Activated CD4-positive, alpha-beta memory T cell treated with anti-CD3 and anti-CD28 coated beads for 36 hours (primary cell): ENCODE measurements at places on chromosomes 1 and 21.

- no peak for DNase-seq
These were observed 977.9 kb downstream of the ADGRL2 start for GRCh38 chr1:82778612-82779011.

- no peak for DNase-seq
These were observed 39.5 kb downstream of the LCA5L start for GRCh38 chr21:39406065-39406464.

- no peak for DNase-seq
These were observed 91.3 kb downstream of the ZSCAN20 start for GRCh38 chr1:33563699-33564098.

DNA sequence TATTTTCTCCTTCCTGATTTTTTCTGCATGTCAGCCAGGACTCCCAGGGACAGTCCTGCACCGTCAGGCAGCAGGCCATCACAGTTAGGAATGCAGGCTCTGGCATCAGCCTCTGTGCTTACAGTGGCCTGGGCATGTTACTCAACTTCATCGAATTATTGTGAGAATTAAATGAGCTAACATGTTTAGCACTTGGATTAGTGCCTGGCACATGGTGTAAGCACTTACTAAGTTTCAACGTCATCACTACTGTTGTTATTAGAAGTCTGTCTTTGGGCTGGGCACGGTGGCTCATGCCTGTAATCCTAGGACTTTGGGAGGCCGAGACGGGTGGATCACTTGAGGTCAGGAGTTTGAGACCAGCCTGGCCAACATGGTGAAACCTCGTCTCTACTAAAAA lies 45.1 kb downstream of the SCCPDH start:
- no peak for DNase-seq

- peak; percentile 13 for DNase-seq
These were observed 144.3 kb downstream of the DNM3 start for GRCh38 chr1:171985639-171986038.

DNA sequence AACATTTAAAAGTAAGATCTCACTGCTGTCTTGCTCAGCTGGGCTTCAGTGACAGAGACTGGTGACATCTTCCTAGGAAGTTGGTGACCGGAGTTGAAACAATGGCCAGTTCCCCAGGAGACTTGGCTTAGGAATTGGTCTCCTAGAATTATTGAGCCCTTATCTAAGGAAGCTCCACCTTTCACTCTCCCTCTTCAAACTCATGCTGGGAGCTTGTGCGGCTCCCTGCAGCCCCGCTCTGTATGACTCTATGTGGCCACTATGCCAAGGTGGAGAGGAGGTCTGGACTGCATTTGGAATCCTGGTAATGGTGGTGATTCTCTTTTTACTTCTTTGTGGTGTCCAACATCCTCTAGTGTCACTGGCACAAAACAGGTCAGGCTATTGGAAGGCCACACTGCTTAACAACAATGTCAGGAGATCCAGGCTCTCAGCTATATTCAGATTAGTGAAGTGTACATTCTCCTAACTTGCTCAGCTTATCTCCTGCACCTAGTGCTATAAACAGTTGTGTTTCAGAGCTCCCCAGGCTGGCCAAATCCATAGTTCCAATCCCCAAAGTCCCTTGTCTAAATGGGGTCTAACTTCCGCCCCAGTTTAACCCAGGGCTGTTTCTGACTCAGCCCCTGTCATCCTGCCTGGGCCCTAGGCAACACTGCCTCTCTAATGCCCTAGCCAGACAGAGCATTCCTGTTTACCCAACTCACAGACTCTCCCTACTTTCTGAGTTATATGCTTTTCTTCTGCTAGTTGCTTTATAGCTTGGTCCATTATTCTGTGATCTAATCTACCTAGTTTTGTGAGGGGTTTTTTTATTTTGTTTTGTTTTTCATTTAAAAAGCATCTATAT lies 18.3 kb downstream of the ATP2B4 start:
- no peak for DNase-seq

GRCh38 chr1:10467078-10467477 lies 5.3 kb downstream of the DFFA start:
- no peak for DNase-seq

- no peak for DNase-seq
These were observed 68.9 kb upstream of the TSPAN2 start for GRCh38 chr1:115158181-115158580.

- no peak for DNase-seq
These were observed 198.7 kb downstream of the KCNJ6 start for GRCh38 chr21:37717534-37717933.

DNA sequence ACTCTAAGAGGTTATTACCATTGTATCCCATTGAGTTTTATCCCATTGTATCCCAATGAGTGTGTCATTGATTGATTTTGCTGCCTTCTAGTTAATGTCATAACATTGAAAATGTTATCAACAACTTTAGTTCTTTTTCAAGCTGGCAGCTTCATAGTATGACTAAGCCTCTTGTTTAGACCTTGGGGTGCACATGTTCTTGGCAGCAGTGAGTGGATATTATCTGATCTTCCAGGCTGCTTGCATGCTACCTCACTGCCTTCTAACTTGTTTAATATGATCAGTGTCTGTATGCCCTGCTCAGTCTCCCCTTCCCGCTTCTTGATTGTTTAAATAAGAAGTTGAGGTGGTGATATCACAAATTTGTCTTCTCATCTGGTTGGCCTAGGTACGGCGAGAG lies 24.6 kb downstream of the NTPCR start:
- no peak for DNase-seq

GRCh38 chr1:21677168-21677567 lies 8.0 kb upstream of the RAP1GAP start:
- no peak for DNase-seq

GRCh38 chr1:248000169-248000568 lies 13.3 kb upstream of the OR2L5 start:
- DNase-seq, result no peak
